ENCODE measurements at places on chromosomes 5 and 9.

- no peak for DNase-seq
These were observed 4.9 kb upstream of the ROR2 start for GRCh38 chr9:91954841-91955471.

- DNase-seq, result no peak
These were observed 213.5 kb upstream of the TARS1 start for GRCh38 chr5:33227247-33227646.

- DNase-seq, result no peak
These were observed 304.1 kb downstream of the MAT2B start for GRCh38 chr5:163809473-163809872.

DNA sequence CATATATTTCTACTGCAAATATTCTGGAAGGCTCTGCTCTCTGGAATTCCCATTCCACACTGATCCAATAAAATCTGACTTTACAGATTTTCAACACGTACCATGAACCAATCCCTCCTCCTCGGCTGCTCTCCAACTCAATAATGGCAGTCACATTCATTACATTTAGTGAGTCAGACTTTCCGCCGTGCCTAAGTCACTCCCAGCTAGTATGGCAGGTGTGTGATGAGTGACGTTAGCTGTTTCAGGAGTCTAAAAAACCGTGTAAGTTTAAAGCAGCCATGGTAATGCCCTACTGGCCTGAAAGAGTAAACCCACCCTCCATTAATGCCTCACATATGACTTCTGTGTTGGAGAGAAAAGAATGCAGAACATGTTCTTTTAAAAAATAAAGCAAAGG, 3.3 kb downstream of the FBN2 start:
- no peak for DNase-seq

DNA sequence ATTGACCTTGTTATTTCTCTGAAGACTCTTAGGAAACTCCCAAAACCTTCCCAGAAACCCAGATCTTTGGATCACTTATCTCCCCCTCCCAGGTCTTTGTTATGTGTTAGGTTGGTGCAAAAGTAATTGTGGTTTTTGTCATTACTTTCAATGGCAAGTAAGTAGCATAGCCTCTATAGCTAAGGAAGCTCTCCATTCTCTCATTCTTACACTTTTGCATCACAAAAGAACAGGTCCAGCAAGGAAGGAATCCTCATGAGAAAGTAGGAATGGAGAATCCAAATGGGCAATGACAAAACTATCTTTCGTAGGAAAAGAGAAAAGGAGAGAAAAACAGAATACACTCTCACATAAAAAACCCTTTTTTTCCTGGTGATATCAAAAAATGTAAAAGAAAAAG, 81.3 kb upstream of the ELAVL2 start:
- DNase-seq, result no peak

GRCh38 chr9:110049699-110050450, 158.1 kb downstream of the C9orf152 start:
- no peak for DNase-seq

DNA sequence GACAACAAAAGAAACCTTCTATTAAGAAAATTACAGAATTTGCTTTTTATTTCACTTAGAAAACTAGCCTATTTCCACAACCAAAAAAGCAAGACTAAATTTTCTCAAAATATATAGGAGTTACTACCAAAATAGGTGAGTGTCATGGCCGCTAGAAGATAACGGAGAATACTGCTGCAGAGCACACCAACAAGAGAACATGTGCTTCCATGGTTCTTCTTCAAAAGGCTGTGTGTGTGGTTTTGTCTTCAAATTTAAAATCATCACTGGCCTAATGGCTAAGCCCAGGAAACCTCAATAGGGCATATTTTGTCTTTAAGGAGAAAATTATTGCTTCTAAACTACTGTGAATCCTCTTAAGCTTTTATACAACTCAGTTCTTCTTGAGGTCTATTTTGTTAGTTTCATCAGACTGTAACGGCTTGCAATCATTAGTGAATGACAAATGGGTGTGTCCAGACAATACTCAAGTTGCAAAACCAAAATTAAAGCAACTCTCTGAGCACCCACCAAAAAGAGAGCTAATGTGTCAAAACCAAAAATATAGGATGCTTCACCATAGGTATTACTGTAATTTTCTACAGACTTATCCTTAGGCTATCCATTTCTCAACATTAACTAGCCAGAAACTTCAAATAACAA, 3.3 kb downstream of the SETX start:
- DNase-seq, result no peak

DNA sequence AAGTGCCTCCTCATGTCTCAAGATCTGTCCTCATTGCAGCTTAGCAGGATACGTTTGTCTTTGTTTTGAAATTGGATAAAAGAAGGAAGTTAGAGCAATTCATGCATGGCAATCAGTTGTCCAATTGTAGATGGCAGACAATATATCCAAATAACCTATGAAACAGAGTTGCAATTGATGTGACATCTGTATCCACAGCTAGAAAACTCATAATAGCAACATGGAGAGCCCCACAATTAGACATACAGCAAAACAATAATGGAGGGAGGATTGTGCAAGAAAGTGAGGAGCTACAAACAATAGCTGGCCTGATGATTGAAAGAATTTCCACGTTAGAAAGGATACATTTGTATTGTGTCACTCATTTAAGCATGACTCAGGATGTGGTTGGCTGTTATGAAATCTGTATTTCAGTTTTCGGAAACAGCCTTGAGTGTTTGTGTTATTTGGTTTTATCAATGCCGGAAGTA, 132.0 kb downstream of the FAM174A start:
- DNase-seq, result peak; percentile 42

GRCh38 chr9:136409557-136410455, 608 bp downstream of the ENTR1 start:
- DNase-seq, result no peak

DNA sequence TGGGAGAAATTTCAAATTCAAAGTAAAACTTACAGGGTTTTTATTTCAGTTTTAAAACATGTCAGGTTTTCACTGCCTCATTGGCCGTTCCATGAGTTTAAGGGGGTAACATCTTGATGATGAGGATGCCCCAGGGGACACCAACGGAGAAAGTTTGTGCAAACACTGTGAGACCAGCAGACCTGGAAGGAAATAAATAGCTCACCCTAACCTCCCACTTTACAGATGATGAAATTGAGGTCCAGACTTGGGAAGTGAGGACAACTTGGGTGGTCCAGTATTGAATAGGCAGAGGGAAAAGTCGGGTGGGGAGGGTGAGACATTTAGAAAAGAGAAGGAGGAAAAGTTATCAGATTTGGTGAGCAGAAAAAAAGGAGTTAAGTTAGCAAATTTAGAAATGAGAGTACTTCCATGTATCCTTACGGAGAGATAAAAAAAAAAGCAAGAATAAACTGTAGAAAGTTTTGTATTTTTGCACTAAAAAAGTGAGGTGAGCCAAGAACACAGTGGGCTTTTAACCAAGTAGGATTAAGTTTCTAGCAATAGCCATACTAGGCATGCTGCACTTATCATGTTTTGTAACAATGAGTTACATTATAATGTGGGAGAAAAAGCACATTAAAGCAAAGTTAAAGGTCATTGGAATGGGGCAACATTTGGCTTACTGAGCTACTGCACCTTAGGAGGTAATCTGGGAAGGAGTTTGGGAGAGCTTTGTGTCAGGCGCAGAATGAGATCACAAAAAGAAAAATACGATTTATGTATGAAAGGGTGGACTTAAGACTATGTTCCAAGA, 125.1 kb downstream of the GAS1 start:
- DNase-seq, result no peak

DNA sequence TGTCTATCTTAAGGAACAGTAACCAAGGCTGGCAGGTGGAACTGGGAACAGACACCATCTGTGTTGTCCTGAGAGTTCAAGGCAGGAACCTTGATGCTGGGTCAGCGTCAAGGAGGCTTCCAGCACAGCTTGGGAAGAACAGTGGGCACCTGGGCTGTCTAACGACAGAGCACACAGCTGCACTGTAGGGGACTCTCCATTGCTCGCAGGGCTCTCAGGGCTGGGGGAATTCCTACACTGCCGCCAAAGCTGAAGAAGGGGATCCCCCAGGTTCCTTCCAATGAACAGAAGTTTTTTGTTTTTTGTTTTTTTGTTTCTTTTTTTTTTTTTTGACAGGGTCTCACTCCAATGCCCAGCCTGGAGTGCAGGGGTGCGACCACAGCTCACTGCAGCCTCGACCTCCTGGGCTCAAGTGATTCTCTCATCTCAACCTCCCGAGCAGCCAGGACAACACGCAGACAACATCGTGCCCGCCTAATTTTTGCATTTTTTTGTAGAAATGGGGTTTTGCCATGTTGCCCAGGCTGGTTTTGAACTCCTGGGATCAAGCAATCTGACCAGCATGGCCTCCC, 81.9 kb downstream of the PTPN3 start:
- DNase-seq, result no peak

DNA sequence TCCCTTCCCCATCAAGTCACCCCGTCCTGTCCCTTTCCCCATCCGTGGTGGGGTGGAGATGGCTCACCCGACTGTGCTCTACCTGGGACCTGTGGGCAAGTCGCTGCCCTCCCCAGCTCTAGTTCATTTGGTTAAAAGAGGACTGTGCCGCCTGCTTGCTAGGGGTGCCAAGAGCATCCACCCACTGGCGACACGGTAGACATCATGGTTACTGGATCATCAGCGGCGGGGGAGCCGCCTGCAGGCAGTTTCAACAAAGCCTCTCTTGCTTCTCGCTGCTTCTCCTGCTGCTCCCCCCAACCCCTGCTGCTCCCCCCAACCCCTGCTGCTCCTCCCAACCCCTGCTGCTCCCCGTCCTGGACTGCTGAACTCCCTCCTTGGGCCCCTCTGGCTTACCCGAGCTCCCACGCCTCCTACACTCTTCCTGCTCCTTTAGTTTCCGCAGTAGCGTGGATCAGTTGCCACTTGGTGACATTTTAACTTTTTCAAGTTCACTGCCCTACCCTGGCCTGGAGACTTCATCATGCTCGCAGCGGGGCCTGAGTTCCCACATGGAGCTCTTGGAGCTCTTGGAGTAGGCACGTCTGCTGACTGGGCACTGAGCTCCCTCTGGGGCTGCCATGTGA, 22.0 kb upstream of the SCGB3A1 start:
- no peak for DNase-seq

DNA sequence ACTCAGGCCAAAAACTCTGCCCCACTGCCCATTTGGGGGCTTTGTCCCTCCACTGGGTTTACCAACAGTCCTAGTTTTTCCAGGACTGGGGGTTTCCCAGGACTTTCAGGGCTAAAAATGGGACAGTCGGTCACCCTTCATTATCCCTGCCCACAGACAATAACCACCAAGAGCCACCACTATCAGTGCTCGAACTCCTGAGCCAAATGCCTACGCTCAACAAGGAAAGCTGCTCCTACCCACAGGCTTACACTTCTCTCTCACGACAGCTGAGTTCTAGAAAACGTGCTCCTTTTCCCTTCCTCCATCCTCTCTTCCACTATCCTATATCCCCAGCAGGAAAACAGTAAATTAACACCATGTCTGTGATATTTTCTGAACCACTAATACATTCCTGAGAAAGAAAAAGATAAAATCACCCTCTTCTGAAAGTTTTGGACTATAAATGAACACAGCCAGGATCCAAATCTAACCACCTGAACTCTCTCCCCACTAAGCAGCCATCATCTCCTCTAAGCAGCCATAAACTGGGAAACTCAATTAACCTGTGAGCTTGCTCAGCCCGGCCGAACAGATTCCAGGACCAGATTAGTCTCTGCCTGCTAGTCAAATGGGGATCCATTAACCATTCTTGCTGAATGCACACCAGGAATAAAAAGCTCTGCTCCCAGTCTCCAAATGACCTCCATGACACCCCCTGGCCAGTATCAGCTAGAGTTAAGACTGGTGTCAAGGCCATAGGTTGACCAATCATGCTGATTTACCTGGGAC, 41.8 kb downstream of the KLHL3 start:
- DNase-seq, result no peak

- no peak for DNase-seq
These were observed 295.2 kb downstream of the ADGRV1 start for GRCh38 chr5:90853750-90854149.

- no peak for DNase-seq
These were observed 36.9 kb upstream of the LURAP1L start for GRCh38 chr9:12737871-12738270.

GRCh38 chr5:83044926-83045325, 32.3 kb downstream of the TMEM167A start:
- no peak for DNase-seq

DNA sequence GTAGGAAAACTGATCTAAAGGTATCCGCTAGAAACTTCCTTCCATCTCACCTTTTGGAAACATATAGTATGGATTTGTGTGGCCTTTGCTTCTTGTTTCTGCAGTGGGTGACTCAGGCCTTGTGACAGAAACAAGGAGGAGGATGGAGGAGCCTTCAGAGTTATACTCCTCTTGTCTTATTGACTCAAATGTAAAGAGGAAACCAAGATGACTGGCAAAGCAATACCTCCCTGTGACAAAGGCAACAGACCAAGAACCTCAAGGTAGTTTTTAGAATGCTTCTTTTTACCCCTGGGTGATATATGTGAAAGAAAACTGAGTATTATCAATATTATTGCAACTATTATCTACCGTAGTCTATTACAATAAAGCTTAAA, 123.3 kb upstream of the SLIT3 start:
- DNase-seq, result no peak

DNA sequence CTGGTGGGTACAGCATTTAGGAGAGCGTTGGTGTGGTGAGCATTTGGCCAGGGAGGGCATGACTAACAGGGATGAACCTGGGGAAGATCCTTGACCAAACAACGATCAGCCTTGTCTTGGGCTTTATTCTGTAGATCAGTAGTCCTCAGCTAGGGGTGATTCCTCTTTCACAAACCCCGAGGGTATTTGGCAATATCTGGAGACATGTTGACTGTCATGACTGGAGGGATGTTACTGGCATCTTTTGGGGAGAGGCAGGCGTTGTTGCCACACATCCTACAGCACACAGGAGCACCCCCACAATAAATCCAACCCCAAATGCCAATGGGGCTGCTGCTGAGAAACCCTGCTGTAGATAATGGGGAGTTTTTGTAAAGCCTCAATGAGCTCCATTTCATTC, 43.9 kb downstream of the OSTF1 start:
- no peak for DNase-seq

DNA sequence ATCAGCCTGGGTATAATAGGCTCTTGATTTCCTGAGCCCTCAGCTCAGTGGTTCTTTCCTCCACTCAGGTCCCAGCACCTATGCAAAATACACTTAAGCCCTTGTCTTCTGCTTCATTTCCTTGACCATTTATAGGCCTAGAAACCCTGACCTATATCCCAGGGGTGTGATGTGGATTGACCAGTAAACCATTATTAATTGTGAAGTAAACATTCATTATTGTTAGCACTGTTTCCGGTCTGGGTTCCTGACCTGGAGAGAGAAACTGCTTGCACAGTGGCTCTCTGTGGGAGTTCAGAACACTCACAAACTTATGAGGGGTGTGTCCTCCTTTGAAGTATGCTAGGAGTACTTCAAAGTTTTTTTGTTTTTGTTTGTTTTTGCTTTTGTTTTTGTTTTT, 19.6 kb upstream of the TOMM5 start:
- no peak for DNase-seq
